ENCODE measurements at places on chromosomes 6 and 20. TPM values are rescaled to one million over a fixed set of nuclear protein-coding genes. Genes with fewer than 3 reads are reported as not detected.

ELOVL2 gene
- 0.07 TPM for total RNA-seq

CLPSL1 gene
- total RNA-seq = not detected

DOK5 gene
- 1.2 TPM for total RNA-seq

CCM2L gene
- 5.8 TPM for total RNA-seq

ANGPT4 gene
- 0.04 TPM for total RNA-seq

TDP2 gene
- 25.7 TPM for total RNA-seq

HEY2 gene
- 6.4 TPM for total RNA-seq

LTB gene
- not detected for total RNA-seq

SMIM8 gene
- total RNA-seq = 4.7 TPM

GPR6 gene
- total RNA-seq = not detected

FAM217A gene
- not detected for total RNA-seq

HLA-G gene
- not detected for total RNA-seq

B4GALT5 gene
- 64.3 TPM for total RNA-seq

NDUFAF5 gene
- 14.8 TPM for total RNA-seq

ULBP2 gene
- not detected for total RNA-seq

BTN1A1 gene
- not detected for total RNA-seq

THEMIS gene
- total RNA-seq = 0.10 TPM

KCNG1 gene
- not detected for total RNA-seq
